ENCODE measurements at places on chromosomes 2 and 18.

GRCh38 chr2:12754643-12755042 lies 37.9 kb downstream of the TRIB2 start:
- DNase-seq: no peak

DNA sequence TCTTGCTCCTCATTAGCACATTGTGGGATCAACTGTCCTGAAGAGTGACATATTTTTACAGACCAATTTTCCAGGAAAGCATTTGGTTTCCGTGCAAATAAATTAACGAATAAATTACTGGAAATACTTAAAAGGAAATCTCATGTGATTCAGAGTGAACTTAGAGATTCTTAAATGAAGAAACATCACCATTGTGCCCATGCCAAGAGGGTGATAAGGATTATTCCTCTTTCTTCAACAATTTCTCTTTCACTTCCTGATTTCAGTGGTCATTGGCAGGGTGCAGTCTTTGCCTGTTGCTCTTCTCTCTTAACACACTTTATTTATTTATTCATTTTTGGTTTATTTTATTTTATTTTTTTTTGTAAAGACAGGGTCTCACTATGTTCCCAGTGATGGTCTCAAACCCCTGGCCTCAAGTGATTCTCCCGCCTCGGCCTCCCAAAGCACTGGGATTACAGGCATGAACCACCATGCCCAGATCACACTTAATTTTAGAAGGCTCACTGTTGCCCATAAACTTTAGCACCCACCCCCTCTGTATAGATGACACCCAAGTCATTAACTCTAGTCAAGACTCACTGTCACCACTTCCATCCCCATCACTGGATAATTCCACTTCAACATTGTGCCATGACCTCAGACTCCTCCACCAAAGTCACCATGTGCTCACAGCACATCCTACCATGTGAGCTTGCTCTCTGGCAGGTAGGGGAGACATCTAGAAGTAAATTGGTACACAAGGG lies 92.6 kb upstream of the CERS6 start:
- no peak for DNase-seq

DNA sequence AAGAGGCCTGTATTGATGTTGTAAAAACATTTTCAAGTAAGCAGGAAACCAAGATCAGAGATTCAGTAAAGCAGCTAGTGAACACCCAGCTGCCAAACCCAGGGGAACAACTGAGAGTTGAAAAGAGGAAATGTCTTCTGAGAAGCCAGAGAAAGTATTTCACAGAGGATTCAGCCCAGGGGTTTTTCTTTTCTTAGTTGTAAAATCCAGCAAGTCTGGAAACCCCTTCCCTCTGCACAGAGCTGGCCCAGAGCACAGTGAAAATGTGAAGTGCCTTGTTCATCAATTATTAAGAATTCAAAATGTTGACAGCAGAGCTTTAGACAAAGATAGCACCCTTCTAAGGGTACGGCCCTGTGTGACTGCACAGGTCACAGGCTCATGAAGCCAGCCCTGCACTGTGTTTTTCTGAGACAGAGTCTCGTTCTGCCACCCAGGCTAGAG lies 28.4 kb downstream of the AFF3 start:
- no peak for DNase-seq

GRCh38 chr2:196486146-196486545 lies 153.4 kb upstream of the CCDC150 start:
- no peak for DNase-seq

DNA sequence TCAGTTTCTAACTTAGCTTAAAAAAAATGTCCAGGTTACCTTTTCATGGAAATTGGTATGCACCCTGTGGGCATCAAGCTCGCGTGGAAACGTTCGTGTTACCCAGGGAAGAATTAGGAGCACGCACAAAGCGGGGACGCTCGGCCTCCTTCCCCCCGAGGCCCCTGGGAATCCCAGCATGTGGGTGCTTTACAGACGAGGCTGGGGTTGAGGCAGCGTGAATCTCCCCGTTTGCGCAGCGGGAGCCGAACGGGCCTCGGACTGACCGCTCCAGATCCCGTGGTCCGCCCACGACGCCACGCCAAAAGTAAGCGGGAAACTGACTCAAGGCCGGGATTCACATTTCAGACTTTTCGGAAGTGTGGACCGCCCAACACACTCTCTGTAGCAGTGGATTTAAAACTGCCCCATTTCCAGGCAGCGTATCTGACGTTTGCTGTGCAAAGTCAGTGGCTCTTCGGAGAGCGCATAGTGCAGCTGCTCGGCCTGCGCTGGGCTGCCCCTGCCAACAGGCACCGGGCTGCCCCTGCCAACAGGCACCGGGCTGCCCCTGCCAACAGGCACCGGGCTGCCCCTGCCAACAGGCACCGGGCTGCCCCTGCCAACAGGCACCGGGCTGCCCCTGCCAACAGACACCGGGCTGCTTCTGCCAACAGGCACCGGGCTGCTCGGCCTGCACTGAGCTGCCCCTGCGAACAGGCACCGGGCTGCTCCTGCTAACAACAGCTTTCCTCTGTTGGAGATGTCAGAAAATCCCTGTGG lies 49.7 kb downstream of the SH3YL1 start:
- no peak for DNase-seq

DNA sequence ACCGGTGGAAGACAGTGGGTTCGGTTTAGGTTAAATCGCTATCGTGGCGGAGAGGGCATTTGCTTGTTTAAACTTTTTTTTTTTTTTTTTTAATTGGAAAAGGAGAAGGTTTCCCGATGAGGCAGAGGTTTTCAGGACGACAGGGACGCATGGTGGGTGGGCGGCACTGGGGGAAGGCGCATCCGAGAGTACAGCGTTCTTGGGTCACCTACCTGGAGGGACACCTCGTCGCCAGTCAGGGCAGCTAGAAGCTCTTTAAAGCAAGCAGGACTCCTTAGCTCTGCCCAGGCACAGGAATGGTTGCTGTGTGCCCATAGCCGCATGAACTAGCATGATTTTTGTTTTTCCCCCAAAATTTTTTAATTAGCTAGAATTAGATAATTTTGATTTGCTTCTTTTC lies 437 bp downstream of the LDLRAD4 start:
- no peak for DNase-seq

DNA sequence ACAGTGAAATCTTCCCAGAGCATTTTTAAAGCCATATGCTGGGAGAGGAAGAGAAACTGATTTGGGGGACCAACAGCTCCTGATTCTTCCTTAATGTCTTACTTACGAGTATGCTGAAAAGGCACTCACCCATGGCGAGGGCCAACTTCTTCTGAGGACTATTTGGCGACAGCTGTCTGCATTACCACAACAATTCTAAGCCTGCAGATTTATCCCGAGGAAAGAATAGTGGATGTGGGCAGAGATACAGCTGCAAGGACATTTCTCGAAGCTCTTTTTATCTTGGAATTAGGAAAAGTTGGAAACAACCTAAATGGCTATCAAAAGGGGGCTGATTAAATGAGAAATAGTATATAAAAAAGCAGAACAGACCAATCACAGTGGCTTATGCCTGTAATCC lies 40.3 kb upstream of the FHL2 start:
- no peak for DNase-seq

DNA sequence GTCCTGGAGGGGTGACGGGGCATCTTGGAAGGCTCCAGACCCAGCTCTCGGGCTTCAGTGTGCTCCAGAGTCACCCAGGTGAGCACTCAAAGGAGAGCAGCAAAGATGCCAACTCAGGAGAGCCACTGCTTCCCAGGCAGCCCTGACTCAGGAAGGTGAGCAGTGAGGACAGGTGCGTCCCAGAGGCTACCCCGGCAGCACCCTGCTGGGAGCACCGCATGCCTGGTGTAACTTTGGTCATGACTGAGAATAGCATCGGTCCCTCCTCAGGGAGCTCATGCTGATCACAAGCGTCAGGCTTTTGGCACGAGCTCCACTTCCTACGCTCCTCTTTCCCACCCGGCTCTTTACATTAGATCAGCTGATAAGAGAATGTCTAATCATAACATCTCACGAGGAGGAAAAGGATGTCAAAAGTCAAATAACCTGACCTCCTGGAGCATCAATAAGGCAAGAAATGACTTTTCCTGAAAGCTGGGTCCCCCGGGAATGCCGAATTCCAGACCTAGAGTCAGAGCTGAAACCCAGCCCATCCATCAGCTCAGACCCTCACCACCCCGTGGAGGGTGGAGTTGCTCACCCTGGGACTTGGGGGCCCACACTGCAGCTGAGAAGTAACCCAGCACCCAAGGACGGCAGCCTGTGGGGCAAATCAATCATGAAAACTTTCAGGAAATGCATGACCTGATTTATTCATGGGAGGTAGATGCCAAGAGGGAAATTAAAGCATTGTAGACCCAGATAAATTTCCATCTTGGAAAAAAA lies 248.8 kb downstream of the ACKR3 start:
- no peak for DNase-seq

DNA sequence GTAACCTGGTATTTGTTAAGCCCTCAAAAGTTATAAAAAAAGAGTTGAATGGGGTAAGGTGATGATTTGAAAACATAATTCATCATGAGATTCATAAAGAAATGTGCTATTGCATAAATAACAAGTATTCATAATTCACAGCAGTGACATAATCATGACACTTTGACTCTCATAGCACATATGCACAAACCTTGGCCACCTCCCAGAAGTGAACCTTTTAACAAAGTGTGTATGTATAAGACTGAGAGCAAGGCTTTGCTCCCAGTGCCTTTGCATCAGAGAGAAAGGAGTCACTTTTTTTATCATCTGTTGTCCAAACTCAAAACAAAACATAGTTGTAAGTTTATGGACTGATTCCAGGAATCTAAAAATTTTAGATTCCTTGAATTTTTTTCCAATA lies 15.0 kb upstream of the HTR2B start:
- no peak for DNase-seq

- no peak for DNase-seq
Observed at GRCh38 chr2:232757905-232758304, 18.5 kb downstream of the KCNJ13 start.

DNA sequence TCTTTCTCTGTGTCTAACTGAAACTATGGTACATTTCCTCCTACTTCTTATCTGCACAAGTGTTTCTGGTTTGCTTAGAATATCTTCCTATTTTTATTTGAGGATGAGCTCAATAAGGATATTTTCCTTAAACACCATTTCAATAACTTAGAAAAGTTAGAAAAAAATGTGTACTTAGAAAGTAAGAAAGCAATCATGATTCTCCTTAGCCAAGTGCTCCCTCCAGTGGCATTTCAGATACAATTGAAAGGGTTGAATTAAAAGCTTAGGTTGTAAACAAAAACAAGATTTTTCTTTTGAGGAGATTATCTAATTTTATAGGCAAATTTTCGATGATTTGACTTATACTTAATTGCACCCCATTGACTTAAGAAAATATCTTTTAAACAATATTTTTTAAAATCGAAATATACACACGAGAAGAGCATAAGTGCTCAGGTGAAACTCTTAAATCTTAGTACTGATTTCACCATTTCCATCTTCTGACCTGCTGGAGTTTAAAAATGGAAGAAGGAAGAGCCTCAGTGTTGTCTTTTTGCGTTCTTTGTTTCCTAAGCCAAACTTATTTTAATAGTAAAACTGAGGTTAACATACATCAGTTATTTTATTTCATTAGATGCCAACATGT lies 26.9 kb downstream of the C18orf63 start:
- no peak for DNase-seq

DNA sequence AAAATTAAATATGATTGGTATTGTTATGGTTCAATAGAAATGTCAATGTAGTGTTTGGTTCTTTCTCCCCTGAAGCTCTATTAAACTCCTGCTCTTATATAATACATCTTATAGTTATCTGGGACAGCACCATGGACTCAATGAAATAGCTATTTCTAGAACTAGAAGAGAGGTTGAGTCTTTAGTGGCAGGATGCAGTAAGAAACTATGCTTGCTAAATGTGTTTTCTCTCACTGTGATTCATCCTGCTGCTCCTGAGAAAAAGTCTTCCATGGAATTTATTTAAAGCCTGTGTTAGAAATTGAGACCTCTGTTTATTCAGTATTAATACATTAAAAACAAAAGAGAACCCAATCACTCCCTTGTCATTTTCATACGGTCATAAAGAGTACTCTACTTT lies 61.5 kb downstream of the G6PC2 start:
- DNase-seq: no peak

DNA sequence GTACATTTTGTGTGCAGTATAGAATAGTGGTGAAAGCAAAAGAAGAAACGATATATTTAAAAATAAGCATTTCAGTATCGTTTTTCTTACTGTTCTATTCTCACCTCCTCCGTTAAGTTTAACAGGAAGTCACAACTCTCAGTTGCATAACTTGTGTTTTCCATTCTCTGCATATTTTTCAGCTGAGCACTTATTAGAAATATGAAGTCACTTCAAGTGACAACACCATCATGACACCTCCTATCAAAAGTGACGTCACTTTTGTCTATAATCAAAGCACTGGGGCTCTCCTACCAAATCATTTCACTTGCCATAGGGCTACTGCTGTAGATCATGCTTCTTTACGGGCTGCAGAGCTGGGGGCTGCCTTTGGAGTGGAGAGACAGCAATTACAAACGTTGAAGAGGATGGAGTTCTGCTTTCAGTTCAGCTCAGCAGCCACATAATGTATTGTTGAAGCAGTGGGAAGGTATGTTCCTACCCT lies 36.3 kb downstream of the STAT4 start:
- no peak for DNase-seq

- no peak for DNase-seq
Observed at GRCh38 chr2:10678225-10678624, 11.6 kb downstream of the NOL10 start.

DNA sequence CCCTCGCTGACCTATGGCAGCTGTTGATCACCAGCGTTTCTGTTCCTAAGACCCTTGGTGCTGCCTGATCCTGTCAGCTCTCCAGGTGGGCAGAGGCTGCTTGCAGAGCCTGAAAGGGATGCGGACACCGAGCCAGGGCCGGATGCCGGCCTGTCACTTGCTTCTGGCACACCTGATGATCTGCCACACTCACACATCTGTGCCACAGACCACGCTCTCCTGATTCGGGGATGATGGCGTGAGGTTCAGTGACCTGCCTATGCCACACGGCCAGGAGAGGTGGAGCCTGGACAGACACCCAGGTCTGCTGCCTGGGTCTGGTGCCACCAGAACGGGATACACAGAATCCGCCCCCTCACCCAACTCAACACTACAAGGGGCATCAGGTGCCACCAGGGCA lies 129.4 kb upstream of the GLI2 start:
- no peak for DNase-seq

DNA sequence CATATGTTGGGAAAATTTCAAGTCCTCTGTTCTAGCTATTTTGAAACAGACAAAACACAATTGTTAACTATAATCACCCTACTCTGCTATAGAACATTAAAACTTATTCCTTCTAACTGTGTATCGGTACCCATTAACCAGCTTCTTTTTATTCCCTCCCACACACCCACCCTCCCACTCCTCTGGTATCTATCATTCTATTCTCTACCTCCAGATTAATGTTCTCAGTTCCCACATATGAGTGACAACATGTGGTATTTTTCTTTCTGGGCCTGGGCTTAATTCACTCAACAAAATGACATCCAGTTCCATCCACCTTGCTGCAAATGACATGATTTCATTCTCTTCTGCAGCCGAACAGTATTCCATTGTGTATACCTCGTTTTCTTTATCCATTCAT lies 43.3 kb downstream of the EXOC6B start:
- no peak for DNase-seq

DNA sequence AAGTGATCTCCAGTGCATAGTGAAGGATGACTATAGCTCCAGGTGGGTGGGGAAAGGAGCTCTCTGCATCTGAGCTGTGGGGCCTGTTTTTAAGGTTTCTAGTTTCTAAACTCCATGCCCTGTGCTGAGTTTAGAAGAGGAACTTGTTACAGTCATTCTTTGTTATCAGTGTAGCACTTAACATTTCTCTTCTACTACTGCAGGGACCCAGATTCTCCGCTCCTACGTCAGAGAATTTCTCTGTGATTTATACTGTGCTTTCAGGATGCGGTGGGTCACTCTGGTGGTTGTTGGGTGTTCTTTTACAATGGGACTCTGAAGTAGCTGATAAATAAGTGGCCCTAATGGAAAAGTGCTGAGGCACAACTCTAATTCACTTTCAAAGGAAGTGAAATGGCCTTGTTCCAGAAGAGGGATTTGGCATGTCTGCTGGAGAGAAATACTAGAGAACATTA lies 122.0 kb downstream of the WDSUB1 start:
- no peak for DNase-seq
